Effector CD8-positive, alpha-beta T cell (primary cell): ENCODE measurements at places on chromosomes 11 and 22.

DNA sequence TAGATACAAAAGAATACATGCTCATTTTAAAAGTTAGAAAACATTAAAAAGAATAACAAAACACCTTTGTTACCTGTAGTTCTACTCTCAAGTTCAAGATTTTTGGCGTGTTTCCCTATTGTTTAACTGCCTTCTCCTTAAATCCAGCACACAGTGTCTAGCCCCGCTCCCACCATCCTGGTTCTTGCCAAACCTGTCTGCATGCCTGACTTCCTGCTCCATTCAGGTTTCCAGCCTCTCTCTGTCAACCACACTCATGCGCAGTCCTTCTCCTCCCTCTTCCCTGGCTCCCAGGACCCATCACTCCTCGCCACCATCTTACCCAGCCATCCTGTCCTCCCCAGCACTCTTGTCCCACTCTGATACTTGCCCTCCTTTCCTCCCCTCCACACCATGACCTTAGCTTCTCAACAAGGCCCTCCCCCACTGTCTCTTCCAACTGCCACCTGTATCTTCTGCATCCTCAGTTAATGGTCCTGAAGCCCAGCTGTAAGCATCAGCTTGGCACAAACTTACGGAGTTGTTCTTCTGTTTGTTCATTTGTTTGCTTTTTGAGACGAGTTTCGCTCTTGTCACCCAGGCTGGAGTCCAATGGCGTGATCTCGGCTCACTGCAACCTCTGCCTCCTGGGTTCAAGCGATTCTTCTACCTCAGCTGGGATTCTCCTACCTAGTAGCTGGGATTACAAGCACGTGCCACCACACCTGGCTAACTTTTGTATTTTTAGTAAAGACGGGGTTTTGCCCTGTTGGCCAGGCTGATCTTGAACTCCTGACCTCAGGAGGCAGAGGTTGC is 7.5 kb upstream of the MYH9 start:
- no peak for DNase-seq

DNA sequence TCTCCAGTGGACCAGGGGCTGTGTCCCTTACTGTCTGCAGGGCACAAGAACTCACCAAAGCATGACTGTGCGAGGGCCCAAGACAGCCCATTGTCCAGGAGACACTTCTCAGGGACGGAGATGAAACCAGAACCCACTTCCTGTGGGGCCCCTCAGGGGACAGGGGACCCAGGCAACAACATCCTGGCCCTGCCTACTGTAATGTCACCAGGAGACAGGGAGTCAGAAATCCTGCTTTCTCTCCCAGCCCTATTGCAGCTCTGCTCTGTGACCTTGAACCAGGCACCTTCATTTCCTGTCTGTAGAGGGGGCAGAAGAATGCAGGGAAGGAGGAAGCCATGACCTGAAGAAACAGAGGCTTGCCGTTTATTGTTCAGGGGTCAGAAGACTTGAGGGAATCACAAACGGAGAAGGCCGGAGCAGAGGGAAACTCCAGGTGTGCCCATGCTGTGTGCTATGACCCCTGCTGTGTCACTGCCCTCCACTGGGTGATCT is 98.0 kb downstream of the NAT10 start:
- DNase-seq: no peak

DNA sequence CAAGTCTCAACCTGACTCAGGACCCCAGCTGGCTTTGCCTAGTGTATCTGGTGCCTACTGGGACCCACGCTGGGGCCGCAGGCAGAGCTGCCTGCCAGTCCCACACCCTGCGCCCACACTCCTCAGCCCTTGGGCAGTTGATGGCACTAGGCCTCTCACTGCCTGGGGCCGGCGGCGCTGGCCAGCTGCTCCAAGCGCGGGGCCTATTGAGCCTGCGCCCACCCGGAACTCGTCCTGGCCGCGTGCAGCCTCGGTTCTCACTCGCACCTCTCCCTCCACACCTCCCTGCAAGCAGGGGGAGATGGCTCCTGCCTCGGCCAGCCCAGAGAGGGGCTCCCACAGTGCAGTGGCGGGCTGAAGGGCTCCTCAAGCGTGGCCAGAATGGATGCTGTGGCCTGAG is 908.5 kb upstream of the CCDC90B start:
- no peak for DNase-seq

GRCh38 chr11:134275534-134276395 is at the start of gene GLB1L3:
TSS of gene GLB1L3 (plus strand) at chr11:134276379. CDS start at chr11:134276741, 362 bp downstream.
- peak; percentile 63 for DNase-seq

DNA sequence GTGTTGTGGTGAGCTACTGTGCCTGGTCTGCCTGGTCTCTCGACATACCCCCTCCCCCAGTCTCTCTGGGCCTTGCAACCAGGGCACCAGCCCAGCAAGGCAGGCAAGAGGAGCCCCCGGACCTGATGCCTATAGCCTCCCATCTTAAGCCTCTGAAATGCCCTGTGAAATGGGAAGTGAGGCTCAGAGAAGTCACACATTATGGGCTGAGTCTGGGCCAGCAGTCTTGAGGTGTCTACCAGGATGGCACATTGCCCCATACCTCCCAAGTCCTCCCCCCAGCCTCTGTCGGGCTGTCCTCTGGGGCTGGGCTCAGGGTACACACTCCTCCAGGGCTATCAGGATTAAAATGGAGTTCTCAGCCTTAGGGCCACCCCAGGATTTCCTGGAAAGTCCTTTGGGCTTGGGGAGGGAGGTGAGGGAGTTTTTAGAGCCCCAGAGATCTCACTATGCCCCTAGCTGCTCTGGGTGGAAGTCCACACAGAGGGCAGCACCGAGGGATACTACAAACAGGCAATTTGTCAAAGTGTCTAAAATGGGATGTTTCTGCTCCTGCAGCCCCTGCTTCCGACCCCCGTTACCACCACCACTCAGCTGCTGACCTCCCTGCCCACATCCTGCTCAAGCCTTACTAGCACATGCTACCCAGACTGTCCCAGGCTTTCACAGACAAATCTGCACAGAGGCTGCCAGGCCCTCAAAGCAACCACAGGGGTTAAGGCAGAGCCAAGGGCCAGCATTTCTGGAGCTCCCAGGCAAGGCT is 3.1 kb upstream of the SH3BP1 start:
- DNase-seq: no peak

- DNase-seq: no peak
Observed at GRCh38 chr11:20131788-20132666, 28.2 kb downstream of the DBX1 start.

DNA sequence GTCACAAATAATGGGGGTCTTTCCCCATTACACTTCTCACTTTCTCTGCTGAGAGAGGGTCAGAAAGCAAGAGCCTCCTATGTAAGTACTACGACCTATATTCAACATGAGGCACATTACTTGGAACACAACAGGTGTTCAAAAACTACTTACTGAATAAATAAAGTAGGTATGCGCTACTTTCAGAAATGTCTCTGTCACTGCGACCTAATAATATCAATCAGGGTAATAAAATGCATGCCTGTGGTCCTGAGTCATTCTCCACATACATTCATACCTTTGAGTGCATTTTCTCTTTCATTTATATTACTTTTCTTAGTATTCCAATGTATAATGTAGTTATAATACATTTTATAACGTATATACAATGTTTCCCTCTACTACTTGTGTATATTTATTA is 838.9 kb downstream of the DLG2 start:
- no peak for DNase-seq

DNA sequence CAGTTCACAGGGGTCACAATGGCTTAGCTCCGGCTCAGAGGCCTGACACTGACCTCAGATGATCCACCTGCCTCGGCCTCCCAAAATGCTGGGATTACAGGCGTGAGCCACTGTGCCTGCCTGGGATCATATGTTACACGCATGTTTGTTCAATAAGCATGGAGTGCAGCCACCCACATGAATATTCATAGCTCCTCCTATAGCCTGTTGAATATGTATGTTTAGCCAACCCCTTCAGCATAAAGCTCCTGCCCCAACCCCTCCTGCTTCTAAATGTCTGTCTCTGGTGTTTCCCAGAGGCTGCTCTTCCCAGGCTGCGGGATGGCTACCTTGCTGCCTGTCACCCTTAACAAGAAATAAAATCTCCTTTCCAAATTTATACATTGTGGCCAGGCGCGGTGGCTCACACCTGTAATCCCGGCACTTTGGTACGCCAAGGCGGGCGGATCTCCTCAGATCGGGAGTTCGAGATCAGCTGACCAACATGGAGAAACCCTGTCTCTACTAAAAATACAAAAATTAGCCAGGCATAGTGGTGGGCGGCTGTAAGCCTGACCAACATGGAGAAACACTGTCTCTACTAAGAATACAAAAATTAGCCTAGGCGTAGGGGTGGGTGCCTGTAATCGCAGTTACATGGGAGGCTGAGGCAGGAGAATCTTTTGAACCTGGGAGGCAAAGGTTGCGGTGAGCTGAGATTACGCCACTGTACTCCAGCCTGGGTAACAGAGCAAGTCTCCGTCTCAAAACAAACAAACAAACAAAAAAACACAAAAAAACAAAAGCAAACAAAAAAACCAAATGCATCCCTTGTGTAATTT is 1.1 kb upstream of the APOBEC3F start:
- DNase-seq: no peak

DNA sequence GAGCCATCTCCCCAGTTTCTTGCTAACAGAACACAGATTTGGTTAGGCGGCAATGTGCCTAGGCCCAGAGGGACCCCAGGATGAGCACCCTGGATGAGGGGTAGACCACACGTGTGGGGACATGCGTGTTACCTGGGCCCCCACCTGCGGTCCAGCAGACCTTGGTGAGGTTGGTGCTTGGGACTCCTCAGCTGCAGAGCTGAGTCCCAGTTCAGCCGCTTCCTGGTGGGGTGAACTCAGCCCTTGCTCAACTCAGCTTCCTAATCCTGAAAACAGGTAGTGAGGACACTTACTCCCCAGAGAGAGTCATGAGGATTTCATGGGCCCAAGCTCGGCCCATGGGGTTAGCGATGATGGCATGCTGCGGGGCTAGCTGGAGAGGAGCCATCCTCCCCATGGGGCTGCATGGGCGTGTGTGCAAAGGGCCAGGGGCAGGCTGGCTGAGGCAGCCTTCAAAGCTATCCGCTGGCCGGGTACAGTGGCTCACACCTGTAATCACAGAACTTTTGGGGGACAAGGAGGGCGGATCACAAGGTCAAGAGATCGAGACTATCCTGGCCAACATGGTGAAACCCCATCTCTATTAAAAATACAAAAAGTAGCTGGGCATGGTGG is 46.9 kb upstream of the SHISAL1 start:
- no peak for DNase-seq

DNA sequence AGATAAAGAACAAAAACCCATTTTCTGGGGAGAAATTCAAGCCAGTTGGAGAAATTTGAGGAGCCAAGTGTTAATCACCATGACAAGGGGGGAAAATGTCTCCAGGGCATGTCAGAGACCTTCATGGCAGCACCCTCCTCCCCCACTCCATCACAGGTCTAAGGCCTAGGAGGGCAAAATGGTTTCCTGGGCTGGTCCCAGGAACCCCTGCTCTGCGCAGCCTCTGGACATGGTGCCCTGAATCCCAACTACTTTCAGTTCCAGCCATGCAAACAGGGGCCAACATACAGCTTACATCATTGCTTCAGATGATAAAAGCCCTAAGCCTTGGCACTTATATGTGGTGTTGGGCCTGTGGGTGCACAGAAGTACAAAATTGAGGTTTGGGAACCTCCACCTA is 167.5 kb downstream of the LUZP2 start:
- DNase-seq: no peak

DNA sequence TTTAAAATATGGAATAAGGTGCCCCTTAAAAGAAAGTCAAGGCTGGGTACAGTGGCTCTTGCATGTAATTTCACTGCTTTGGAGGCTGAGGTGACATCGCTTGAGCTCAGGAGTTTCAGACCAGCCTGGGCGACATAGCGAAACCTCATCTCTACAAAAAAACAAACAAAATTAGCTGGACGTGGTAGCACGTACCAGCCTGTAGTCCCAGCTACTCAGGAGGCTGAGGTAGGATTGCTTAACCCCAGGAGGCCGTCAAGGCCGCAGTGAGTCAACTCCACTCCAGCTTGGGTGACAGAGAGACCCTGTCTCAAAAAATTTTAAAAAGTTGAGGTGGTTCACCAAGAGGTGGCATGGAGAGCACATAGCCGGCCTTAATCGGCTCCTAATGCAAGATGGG is 17.7 kb upstream of the ADORA2A start:
- DNase-seq: no peak

GRCh38 chr11:6812390-6813005 is 13.0 kb upstream of the OR6A2 start:
- DNase-seq: no peak

DNA sequence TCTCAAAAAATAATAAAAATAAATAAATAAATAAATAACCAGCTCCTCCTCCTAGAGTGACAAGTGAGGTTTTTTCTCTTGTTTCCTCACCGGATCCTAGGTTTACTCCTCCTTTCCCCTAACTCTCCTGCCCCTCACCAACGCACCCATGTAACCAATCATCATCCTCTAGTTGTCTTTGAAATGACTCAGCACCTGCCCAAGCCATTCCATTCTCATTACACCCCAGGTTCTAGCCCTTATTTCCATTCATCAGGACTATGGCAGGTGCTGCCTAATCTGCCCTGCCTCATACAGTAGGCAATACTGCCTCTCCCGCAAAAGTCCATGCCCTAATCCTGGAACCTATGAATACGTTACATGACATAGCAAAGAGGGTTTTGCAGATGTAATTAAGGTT is 60.4 kb downstream of the BUD13 start:
- no peak for DNase-seq

DNA sequence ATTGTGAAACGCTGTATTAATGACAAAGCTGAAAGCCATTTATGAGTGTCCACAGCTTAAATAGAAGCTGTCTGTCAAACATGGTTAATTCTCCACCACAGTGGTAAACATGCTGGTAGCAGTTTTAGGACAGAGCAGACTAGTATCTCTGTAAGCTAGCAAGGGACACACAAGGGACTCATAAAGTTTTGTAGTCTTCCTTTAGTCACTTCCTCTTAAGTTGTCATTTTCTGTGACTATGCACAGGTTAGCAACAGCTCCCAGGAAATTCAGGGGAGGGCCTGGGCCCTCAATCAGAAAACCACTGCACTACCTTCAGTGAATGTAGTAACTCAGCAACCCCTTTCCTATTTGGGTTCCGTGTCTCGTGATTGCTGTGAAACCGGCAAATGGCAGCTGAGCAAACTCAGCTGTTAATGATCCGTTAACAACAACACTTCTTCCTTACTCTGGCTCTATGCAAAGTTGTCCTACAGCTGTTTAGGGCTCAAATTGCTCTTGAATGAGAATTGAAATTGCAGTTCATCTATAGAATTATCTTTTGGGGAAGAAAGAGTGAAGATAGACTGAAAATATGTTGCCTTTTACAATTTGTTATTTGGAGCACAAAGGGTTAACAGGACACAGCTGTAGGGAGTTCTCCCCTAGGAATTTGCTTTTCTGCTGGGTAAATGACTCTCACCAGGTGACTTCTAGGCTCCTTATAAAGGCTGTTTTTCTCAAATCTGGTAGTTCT is at the start of gene MMP26:
Gene MMP26 (plus strand): TSS at position 731 of the 736 bp plus-strand sequence.
- DNase-seq: no peak

- DNase-seq: no peak
Observed at GRCh38 chr11:110035357-110035756, 57.8 kb upstream of the ZC3H12C start.

DNA sequence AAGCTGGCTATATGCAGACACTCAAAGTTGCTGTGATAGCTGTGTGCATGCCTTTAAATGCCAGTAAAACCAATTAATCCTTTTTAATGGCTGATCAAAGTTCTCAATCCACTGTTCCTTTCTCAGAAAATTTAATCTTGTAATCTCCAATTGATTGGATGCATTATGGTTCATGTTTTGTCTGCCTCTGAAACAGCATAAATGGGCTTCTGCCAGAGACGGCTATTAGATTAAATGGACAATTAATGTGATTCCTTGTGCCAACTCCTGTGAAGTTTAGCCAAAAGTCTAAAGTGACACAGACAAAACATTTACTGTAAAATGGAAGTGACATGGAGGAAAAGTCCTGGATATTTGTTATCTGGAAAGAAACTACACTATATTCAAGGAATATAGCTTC is 952.5 kb upstream of the FAT3 start:
- DNase-seq: no peak
